PC-9 (cell line): ENCODE measurements at places on chromosomes 13 and 19. TPM values are rescaled to one million over a fixed set of nuclear protein-coding genes. Genes with fewer than 3 reads are reported as not detected.
A peak's percentile ranks its signal among the peaks of the same experiment; 100 is the strongest.

Gene TNNI3
- total RNA-seq = 13.7 and 18.2 TPM in 2 replicates

DNA sequence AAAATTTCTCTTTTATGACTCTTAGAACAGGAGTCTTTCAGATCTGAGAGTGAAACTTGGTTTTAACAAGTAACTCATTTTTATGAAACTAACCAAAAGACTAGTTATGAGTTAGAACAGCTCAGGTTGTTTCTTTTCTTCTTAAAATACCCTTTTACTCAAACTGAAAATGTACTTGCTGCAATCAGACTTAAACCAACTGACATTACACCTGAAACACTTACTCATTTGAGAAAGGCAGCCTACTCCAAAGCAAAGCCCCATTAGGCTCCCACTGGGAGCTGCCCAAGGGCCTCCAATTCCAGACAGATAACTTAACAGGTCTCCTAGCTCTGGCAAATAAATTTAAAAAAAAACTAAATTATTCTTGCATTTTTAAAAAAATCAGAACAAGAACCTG is 3.6 kb downstream of the FOXO1 start:
- peak overlapping the region; percentile 48 for H3K27ac ChIP-seq
- no peak for DNase-seq
- no peaks in the 10 kb centered on the region for H3K27me3 ChIP-seq
- peak overlapping the region; percentile 24; the same call in 1 of the 2 replicates for H3K4me3 ChIP-seq
- H3K36me3 ChIP-seq = no peaks in the 10 kb centered on the region

- H3K27ac ChIP-seq = no peak overlapping the region
- DNase-seq = no peak
- no peaks in the 10 kb centered on the region for H3K27me3 ChIP-seq
- no peaks in the 10 kb centered on the region for H3K36me3 ChIP-seq
- H3K4me3 ChIP-seq = peak overlapping the region; percentile 46; the same call in 1 of the 2 replicates
Measured at GRCh38 chr19:38402623-38402966, 298 bp upstream of the FAM98C start.

GRCh38 chr13:109725297-109725696 is 61.1 kb downstream of the IRS2 start:
- DNase-seq = no peak
- no peaks in the 10 kb centered on the region for H3K36me3 ChIP-seq
- no peak overlapping the region for H3K27ac ChIP-seq
- H3K27me3 ChIP-seq = no peaks in the 10 kb centered on the region

DNA sequence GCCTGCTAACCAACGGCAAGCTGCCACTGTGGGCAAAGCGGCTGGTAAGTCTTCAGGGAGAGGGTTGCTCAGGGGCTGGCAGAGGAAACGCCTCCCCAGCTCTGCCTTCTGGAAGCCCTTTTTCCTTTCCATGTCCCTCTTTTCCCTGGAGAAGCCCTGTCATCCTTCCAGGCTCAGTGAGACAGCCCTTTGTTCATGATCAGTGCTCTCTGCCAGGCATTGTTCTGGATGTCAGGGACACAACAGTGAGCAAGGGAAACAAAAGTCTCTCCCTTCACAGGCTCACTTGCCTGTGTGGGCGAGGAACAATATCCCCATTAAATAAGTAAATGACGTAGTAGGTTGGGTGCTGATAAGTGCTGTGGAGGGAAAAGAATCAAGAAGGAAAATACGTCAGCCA is 13.9 kb upstream of the OVOL3 start:
- no peak overlapping the region for H3K4me3 ChIP-seq
- H3K27me3 ChIP-seq = no peaks in the 10 kb centered on the region
- DNase-seq = no peak
- H3K27ac ChIP-seq = no peak overlapping the region
- no peaks in the 10 kb centered on the region for H3K4me1 ChIP-seq
